ELF-1 (cell line): ENCODE measurements at places on chromosomes 6 and 20.

DNA sequence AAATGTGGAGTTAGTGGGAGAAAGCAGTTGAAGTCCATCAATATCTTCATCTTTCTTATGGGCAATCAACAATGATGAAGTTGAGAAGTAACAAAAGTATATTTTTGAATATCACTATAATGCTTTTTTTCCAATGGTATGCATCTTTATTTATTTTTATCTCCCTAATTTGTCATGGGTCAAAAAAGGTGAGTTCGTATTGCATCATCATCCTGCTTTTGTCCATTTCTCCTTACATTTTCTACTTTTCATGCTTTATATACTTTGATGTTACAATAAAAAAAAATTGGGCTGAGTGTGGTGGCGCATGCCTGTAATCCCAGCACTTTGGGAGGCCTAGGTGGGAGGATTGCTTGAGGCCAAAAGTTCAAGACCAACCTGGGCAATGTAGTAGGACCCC, 101.2 kb upstream of the STXBP5 start:
- no peak for DNase-seq

GRCh38 chr20:35598899-35599775, 16.5 kb upstream of the SPAG4 start:
- no peak for DNase-seq

DNA sequence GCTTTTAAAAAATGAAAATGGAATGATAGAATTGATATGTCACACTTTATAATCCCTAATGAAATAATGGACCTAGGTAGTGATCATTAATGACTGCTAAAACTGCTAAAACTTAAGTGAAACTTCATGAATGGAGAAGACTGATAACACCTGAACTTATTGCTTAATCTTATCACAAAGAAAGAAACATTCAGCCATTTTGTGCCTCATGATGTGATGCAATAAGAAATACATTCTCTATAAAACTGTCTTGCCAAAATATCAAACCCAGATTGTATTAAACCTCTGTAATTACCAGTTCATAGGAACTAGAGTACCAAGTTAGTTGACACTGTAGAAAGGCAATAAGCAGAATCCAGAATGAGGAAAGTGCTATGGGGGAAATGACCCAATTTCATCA, 54.4 kb upstream of the COL10A1 start:
- DNase-seq = no peak

DNA sequence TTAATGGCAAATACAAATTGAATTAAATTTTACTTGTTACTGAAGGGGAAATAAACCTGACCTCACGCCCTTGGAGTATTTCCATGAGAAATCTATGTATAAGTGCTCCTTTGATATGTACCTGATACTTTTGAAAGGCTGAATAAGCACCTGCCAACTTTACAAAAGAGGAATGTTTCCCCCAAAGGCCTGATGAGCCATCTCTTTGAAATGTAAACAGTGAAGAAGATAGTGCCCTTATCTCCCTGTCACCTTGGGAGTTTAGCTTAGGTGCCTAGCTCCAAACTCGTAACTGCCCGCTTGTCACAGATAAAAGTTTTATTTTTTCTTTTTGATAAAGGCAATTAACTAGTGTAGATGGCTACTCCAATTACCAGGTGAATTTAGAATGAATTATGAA, 1.1 kb upstream of the ZNF343 start:
- DNase-seq = peak; percentile 43

DNA sequence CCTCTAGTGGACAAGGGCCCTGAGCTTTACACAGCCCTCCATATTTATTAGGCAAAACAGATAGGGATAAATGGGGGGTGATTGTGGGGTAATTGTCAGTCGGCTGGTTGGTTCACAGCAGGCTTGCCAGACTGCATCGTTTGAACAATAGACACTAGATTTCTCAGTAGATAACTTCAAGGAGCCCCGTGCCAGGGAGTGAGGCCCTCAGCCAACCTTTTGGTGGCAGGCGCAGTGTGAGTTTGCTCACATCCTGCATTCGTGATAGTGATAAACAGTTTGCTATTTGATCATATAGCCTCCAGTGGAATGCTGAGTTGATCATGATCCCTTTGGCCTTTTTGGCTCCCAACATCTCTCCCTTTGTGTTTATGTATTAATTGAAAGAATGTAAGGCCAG, 3.6 kb upstream of the ABHD12 start:
- no peak for DNase-seq

- DNase-seq = no peak
Observed at GRCh38 chr20:47672166-47672565, 113.1 kb downstream of the SULF2 start.

GRCh38 chr6:38378801-38379200, 260.9 kb downstream of the BTBD9 start:
- no peak for DNase-seq

DNA sequence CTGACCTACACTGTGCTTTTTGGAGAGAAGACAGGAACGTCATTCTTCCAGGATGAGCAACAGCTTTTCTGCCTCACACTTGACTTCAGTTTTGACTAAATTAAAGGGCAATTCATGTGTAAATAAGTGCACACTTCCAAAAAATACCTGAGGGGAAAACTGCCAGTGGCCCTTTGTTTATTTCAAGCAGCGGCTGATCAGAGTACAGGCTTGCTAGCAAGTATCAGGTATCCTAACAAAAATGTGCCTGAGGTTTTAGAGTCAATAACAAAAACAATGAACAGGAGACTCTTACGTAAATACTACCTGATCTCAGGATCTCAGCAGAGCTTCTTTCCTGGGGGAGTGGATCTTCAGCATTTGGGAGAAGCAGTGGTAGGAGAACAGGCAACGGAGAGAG, 12.4 kb downstream of the LY86 start:
- DNase-seq = peak; percentile 52

DNA sequence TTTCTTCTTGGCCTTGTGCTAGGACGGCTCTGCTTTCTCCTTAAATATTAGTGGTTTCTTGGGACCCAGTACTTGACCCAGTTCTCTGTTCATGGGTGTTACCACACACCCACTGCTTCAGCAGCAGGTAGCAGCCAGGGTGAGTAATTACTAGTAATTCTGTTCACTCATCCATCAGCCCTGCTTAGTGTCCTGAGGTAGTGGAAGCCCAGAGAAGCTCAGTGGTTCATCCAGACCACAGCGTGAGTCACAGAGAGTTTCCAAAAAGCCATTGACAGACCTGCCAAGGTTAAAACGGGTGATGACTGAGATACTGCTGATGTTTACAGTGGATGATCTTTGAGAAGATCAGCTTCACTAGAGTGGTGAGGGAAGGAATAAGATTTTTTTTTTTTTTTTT, 51.7 kb upstream of the HINT3 start:
- no peak for DNase-seq

GRCh38 chr6:105005451-105005850, 48.5 kb downstream of the LIN28B start:
- no peak for DNase-seq

- no peak for DNase-seq
Observed at GRCh38 chr20:38412877-38413577, 22.1 kb downstream of the SNHG17 start.

DNA sequence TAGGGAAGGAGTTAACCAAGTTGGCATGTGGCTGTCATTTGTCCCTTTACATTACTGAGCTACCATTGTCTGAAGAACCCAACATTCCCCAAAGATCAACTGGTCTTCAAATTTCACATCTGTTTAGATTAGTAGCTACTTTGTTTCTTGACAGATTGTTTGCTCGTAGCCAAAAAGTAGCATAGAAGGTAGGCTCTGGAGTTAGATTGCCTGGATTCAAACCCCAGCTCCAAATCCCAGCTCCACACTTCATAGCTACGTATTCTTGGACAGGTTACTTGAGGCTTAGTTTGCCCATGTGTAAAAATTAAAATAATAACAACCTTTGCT, 1.1 kb downstream of the NFKBIL1 start:
- no peak for DNase-seq

DNA sequence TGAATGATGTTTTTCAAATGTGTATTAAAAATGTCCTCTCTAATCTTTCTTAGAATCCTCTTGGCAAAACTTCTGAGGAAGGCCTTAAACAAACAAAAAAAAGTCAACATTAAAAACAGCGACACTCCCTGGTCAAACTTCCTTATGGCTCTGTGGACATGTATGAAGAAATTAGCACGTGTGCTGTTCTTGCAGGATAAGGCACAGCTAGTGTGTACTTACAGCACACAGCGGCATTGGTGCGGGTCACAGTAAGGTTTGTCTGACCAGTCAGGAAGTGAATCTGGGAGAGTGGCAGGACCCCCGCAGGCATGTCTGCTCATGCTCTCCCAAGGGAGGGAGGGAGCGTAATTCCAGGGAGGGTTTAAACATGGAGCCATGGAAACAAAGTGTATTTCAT, 38.8 kb downstream of the SLC22A1 start:
- DNase-seq = no peak

DNA sequence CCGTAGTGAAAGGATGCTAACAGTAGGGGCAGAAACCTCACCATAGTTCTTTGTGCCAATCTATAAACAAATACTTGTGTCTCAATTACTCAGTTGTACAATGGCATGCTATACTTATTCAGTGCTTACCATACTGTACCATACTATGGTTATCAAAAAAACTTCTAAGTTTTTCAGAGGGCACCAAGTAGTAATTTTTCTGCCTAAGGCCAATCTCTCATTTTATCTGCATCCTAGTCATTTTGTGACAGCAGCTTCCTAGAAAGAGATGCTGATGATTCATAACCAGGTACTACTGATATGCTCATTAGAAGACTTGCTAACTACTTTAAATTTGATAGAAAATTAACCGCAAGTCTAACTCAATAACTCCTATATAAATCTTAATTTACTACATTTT, 42.9 kb downstream of the TMEM244 start:
- no peak for DNase-seq

GRCh38 chr6:4903121-4903520, 100.7 kb downstream of the RPP40 start:
- no peak for DNase-seq

DNA sequence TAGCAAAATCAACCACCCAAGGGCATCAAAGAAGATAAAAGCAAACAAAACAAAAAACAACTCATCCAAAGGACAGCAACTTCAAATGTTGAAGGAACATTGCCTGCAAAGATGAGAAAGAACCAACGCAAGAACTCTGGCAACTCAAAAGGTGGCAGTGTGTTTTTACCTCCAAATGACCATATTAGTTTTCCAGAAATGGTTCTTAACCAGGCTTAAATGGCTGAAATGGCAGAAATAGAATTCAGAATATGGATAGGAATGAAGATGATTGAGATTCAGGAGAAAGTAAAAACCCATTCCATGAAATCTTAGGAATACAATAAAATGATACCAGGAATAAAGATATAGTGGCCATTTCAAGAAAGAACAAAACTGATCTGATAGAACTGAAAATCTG, 9.8 kb upstream of the PI3 start:
- no peak for DNase-seq

- DNase-seq = peak; percentile 69
Observed at GRCh38 chr20:17680836-17681725, 961 bp downstream of the RRBP1 start.

- DNase-seq = peak; percentile 90
Observed at GRCh38 chr20:57323034-57323433, 6.6 kb upstream of the SPO11 start.

DNA sequence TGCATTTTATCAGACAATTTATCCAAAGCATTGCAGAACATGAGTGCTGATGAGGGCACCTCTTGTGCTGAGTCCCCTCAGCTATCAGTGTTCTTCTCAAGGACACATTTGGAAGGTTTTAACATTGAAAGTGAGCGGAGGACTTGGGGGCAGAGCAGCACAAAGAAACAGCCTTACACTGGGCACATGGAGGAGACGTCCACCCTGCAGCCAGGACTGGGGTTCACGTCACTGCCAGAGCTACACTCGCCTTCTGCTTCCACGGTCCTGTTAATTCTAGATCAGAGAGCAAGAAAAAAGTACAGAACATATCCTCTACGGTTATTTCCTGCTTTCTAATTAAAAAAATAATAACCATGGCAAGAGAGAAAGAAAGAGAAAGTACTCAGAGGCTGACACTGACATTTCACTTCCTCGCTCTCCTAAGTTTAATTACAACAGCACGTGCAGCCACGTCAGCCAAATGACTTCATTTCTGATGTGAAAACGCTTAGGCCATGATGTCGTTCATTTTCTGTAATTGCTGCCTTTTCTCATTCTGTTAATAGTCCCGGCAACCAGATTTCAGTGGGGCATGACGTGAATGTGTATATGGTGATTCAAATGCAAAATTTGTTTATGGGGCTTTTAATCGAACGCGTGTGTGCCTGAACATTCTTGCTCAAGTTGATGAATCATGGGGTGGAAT, 5.1 kb downstream of the PRND start:
- no peak for DNase-seq

- peak; percentile 32 for DNase-seq
Observed at GRCh38 chr6:72787391-72788031, 165.6 kb downstream of the KCNQ5 start.

- DNase-seq = no peak
Observed at GRCh38 chr6:42302411-42302810, 84.8 kb upstream of the MRPS10 start.

- DNase-seq = no peak
Observed at GRCh38 chr20:17543531-17544131, 12.5 kb upstream of the BFSP1 start.

GRCh38 chr20:16441546-16442164, 131.6 kb downstream of the KIF16B start:
- DNase-seq = no peak

GRCh38 chr6:125932451-125932795, 24.1 kb upstream of the HINT3 start:
- no peak for DNase-seq

DNA sequence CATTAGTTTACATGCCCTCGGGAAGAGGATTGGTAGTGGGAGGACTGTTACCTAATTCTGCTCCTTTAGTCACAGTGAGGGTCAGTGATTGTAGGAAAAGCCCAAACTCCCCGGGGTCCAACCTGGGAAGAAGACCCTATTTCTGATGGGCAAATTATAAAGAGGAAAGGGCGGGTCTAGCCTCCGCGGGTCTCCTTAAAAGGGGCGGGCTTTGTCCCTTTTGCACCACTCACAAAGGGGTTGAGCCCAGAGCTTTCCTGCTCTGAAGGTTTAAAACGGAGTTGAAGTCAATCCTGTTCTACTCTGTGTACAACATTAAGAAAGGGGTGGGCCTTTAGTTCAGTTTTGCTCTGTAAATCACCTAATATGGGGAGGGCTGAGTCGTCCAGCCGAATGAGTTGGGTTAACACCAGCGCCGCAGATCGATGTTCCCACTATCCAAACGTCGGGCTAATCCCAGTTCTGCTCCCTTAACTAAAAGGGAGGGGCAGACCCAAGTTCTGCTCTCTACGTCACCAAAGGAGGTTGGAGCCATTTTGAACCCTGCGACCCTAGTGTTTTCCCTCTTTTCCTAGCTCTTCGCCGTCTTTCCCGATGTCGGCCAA, 920 bp upstream of the RNF5 start:
- DNase-seq = no peak

DNA sequence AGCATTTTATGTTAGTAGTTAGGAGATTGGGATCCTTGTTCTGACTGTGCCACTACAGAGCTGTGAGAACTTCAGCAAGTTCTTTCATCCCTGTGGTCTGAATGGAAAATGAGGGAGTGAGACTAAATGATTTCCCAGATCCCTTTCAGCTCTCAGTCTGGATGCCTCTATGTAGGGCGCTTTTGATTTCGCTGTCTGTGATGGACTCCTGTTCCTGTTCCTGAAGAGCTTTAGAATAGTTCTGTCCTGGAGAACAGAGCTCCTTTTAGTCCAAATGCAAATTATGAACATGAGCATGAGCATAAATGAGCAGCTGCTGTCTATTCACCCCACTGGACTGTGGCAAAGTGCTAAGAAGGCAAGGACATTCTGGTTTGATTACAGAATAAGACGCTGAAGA, 61.4 kb upstream of the NT5E start:
- no peak for DNase-seq
